ENCODE measurements at places on chromosomes 3 and 15.

DNA sequence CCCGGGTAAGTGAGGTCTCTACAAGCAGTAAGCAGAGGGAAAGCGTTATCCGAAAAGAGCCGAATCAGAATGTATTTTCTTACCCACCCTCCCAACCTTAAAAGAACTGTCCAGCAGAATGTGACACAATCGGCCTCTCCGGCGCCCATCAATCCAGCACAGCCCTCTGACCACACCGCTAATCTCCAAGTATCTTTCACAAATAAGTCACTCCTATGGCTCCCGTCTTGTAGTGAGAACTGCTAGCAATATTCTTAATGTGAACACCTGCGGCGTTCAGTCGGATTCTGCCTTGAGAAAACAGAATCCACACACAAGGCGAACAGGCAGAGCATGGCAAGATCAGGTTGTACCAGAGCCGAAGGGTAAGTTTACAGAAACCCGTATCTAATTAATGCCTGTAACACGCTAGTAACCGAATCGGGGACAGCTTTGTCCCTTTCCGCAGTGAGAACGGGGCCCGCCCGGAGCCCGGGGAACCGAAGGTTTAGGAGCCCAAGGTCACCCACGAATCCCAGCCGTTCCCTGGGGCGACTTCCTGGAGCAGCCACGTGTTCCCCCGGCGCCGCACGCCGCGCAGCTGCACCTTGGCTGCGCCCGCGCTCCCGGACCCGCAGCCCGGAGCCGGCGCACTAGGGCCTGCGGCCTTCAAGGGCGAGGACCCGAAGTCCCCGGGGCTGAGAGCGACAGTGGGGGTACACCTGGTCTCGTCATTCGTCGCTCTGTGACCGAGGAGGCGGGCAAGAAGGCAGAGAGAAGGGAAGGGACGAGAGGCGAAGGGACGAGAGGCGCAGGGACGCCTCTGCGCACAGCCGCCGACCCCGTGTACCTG, 672 bp downstream of the TFRC start:
- no peak for DNase-seq

- no peak for DNase-seq
Observed at GRCh38 chr3:197675563-197675860, 61.2 kb downstream of the RUBCN start.

DNA sequence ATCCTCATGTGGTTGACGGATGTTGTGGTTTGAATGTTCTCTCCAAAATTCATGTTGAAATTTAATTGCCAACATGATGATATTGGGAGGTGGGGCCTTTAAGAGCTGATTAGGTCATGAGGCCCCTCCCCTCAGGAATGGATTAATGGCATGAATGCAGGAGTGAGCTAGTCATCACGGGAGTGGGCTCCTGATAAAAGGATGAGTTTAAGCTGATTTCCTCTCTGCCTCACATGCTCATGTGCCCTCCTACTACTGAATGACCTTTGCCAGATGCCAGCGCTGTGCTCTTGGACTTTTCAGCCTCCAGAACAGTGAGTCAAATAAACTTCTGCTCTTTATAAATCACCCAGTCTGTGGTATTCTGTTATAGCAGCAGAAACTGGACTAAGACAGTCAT, 111.2 kb downstream of the MYO5A start:
- DNase-seq, result no peak

DNA sequence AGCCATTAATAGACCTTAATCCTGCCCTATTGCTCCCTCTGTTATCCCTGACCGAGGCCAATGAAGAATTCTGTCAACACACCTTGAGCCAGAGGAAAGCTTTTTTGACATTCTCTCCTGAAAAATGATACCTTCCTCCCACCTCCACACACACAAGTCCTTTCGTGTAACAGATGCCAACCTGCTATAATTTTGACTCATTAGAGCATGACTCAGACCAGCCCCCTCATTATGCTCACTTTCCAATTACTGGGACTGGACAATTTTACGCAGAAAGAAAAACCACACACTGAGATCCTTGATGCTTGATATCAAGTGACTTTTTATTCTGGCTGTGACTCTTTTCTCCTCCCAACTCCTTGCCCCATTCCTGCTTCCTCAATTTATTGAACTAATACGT, 50.9 kb downstream of the LSAMP start:
- no peak for DNase-seq

GRCh38 chr3:128078875-128079274, 26.6 kb downstream of the SEC61A1 start:
- no peak for DNase-seq

DNA sequence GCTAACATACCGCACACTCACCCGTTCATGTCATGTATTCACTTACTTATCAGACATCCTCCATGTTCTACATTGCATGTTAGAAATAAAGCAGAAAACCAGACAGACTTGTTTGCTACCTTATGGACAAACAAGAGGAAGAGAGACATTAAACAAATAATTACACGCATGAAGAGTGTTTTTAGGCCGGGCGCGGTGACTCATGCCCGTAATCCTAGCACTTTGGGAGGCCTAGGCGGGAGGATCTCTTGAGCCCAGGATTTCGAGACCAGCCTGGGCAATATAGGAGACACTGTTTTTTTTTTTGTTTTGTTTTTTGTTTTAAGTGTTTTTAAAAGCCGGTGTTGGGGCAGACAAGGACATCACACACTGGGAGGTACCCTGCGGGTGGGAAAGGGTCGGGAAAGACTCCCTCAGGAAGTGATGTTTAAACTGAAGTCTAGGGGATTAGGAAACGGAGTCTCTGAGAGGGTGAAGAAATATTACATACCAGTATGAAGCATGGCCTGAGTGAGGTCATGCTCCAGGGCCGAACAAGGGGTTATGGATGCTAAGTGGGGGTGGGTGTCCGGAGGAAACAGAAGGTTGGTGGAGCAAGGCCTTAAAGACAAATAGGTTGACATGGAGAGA, 2.1 kb upstream of the USP3 start:
- DNase-seq, result no peak

DNA sequence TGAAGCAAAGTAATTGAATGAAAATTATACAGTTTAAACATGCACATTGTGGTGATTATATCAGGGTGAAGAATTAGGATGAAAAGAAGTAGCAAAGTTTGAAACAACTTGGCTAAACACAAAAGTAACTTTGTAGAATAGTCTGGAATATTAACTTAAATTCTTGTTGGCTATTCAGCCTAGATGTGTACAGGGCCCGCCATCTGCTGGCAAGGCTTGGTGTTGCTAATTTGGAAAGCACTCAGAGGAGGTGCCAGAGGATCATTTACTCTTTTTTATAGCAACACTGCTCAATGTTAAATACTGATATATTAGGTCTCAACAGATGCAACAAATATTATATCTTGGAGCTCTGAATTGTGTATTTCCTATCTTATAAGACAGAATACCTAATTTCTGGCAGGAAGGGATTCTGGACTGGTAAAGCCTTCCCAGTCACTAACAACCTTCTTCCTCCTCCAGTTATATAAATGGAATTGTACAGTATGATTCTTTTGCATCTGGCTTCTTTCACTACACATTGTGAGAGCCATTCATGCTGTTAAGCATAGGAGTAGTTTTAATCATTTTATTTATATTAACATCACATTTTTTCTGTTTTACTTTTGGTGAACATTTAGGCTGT, 36.1 kb downstream of the TTC23 start:
- DNase-seq, result no peak

GRCh38 chr3:182479419-182480336, 313.6 kb upstream of the ATP11B start:
- DNase-seq, result no peak

DNA sequence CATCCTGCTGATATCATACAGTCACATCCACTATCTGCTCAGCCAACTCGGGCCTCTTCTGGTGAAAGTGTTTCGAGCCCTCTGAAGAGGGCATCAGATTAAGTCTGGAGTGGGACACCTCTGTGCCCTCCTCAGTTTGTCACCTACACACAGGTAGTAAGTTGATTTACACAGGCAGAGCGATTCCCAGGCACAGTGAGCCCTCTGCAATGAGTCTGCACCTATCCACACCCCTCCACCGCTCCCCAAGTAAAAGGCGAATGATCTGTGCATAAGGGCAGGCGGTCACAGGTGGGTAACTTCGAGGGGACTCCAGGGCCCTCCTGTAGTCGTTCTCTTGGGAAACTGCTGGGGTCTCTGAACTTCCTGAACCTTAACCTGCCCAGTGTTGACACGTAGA, 152.0 kb downstream of the ATP10A start:
- no peak for DNase-seq

GRCh38 chr3:86986671-86987420, 4.1 kb downstream of the VGLL3 start:
- DNase-seq, result no peak

Measured in GF-D8 (cell line).